ENCODE measurements at places on chromosomes 5 and 9.

GRCh38 chr9:125472562-125472925 lies 210.9 kb downstream of the GAPVD1 start:
- DNase-seq, result no peak

GRCh38 chr9:4117835-4118610 lies 181.8 kb downstream of the GLIS3 start:
- DNase-seq, result peak; percentile 45

GRCh38 chr9:121559183-121559582 lies 59.5 kb upstream of the GGTA1 start:
- DNase-seq, result no peak

- DNase-seq, result no peak
These were observed 263.4 kb downstream of the AUH start for GRCh38 chr9:91098203-91098850.

DNA sequence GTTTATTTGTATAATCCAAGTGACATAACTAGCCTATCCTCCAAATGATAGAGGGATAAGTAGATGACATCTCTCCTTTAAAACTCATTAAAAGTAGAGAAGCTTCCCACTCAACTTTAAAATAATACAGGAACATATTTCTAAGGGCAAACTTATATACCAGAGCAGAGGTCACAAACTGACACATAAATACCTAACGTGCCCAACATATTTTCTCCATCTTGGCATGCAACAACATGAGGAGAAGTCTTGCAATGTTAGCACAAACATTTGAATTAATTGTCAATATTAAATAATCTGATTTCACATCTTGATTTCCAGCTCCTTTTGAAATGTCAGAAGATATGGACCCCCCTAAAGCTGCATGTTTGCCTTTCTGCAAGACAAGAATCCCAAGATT lies 335.0 kb downstream of the DEPDC1B start:
- no peak for DNase-seq

- DNase-seq, result no peak
These were observed 176.5 kb downstream of the SNX18 start for GRCh38 chr5:54693936-54694657.

DNA sequence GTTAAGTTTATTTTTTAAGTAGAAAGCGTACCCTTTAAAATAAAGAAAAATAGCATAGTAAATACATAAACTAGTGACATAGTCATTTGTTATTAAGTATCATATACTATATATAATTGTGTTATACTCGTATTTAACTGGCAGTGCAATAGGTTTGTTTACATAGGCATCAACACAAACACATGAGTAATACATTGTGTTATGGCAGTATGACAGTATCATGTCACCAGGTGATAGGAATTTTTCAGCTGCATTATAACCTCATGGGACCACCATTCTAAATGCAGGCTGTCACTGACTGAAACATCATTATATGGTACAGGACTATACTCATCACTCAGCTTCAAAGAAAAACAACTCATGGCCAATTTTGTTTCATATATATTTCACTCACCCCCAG lies 8.4 kb upstream of the RIC1 start:
- no peak for DNase-seq

DNA sequence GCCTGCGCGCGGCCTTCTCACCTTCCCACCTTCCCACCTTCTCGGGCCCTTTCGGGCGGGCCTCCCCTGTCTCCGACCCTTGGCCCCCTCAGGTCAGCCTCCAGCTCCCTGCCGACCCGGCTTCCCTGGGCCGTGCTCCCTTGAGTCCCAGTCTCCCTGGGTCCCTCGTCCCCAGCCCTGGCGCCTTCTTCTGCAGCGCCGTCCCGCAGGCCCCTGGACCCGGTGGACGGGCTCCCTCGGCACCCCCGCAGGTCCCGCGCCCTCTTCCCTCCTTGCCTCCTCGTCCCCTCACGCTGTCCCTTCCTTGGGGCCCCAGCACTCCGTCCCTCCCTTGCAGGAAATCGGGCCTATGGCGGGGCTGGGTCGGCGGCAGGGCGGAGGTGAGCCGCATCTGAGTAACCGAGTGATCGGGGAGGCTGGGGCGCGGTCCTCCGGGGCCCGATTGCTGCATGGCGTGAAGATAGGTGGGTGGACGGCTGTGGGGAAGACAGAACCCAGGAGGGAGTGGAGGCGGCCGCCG lies 7.6 kb downstream of the ARPC5L start:
- peak; percentile 33 for DNase-seq

DNA sequence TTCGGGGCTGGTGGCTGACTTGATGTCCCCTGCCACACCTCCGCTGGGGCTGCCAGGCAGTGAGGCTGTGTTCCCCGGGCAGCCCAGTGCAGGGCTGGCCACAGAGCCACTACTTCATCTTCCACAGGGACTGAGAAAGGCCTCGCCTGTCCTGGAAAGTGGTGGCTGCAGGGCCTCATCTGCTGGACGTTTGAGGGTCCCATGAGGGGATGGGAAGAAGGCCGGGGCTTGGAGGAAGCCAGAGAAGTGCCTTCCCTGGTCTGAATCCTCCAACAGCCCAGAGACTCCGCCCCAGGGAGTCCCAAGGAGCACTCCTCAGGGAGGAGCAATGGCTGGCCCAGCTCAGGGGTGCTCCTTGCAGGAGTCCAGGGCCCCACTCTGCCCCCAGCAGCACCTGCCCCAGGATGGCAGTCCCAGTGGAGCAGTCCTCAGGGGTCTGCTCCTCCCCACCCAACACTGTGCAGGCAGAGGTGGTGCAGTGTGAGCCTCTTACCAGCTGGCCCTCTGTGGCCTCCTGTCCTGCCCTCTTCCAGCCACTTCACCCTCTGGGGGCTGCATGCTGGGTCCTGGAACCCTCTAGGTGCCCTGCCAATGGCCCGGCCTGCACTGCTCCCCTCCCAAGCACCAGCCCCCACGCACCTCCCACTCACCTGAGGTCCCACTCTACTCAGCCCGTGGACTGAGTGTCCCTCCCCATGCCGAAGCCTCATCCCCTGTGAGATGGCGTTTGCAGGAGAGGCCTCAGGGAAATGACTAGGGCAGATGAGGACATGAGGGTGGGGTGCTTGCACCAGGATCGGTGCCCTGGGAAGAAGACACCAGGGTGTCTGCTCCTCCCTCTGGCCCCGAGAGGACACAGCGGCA lies 47.3 kb upstream of the COL5A1 start:
- DNase-seq, result no peak

DNA sequence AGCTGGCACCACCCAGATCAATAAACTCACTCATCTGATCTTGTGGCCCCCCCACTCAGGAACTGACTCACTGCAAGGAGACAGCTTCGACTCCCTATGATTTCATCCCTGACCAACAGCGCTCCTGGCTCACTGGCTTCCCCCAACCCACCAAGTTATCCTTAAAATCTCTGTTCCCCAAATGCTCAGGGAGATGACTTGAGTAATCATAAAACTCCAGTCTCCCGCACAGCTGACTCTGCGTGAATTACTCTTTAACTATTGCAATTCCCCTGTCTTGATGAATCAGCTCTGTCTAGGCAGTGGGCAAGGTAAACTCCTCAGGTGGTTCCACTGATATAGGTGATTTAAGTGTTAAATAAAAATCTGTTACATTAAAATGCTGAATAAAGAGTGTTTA lies 1.9 kb upstream of the TRIM32 start:
- DNase-seq, result no peak

DNA sequence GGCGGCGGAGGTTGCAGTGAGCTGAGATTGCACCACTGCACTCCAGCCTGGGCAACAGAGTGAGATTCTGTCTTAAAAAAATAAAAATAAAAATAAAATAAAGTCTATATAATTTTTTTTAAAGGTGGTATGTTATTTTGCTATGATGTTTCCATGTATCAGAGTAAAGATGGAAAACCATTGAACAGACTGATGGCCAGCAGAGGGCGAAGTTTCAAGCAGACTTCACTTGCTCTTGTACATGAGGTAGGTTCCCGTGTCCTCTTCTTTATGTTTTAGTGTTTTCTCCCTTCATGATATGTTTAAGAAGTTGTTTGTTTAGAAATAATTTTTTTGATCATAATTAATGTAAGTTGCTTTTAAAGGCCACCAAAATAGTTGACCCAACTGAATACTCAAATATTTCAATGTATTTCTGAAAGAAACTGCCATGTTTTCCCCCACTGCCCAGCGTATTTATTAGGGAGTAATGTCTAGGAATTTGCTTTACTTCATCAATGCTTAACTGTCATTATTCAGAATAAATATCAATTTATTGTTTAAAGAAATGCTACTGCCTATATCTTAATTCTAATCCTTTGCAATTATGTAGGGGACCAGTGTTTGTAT lies 146.4 kb downstream of the HACD4 start:
- peak; percentile 59 for DNase-seq

- no peak for DNase-seq
These were observed 513.7 kb upstream of the WWC1 start for GRCh38 chr5:167777746-167778145.

DNA sequence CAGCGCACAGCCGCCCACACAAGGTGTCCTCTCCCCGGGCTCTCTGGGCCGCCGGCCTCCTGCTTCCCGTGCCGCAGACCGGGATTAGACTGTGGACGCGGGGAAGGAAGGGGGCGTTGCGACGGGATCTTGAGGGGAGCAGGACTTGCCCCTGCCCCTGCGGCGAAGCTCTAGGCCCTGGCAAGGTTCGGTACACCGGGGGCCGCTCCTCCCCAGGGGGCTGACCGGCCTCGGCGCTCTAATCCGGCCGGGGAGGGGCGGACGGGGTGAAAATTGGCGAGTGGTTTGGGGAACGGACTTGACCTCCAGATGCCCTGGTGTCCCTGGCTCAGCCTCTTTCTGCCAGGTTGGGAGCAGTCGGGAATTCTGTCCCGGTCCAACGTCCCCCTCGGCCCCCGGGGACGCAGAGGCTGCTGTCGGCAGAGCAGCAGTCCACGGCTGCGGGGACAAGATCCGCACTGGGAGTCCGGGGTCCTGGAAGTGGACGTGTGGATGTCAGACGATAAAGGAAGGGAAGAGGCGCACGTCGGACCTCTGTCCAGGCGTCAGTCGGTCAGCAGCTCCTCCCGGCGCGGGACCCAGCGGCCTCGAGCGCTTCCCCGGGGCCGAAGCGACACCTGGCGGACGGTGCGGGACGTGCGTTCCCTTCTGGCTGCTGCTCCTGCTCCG lies 1.9 kb upstream of the CNTFR start:
- DNase-seq, result peak; percentile 75

DNA sequence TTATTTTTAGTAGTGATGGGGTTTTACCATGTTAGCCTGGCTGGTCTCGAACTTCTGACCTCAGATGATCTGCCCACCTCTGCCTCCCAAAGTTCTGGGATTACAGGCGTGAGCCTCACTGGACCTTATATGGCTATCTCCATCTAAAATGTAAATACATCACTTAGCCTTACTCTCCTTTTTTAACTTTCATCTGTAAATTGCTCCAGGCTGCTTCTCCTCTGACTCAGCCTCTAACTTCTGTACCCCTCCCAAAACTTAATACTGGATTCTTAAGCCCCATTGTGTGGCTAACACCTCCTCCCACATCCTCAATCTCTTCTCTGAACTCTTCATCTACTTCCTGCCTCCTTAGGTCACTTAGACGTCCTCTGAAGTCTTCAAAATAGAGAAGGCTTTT lies 4.0 kb downstream of the SNX30 start:
- peak; percentile 70 for DNase-seq
